ENCODE measurements at places on chromosomes 4 and X.

DNA sequence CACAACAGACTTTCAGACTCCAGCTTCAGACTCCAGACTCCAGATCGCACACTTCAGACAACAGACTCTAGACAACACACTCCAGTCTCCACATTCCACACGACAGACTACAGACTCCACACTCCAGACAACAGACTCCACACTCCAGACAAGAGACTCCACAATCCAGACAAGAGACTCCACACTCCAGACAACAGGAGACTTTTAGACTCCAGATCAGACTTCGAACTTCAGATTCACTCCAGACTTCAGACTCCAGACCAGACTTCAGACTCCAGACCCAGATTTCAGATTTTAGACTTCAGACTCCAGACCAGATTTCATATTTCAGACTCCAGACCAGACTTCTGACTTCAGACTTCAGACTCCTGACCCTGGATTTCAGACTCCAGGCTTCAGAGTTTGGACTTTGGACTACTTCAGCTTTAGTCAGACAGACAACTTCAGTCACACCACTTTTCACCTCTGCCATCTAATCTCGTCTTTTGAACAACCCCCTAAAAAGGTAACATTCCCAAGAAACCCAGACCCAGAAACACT lies 29.0 kb upstream of the TLR2 start:
- DNase-seq, result no peak

- DNase-seq, result no peak
Observed at GRCh38 chrX:107272431-107272921, 66.1 kb downstream of the DNAAF6 start.

- DNase-seq, result no peak
Observed at GRCh38 chr4:139901531-139902320, 236.1 kb downstream of the MGST2 start.

- no peak for DNase-seq
Observed at GRCh38 chr4:172497321-172497720, 671.3 kb upstream of the GALNT7 start.

All from T-helper 22 cell (primary cell).